ENCODE measurements at places on chromosomes 1 and 21. TPM values are rescaled to one million over a fixed set of nuclear protein-coding genes. Genes with fewer than 3 reads are reported as not detected.

OR2T33 gene
- not detected for total RNA-seq

AGT gene
- not detected for total RNA-seq

SELE gene
- not detected for total RNA-seq

VSIG8 gene
- not detected for total RNA-seq

NTMT2 gene
- not detected for total RNA-seq

GCSAML gene
- 3.5 TPM for total RNA-seq

PLA2G4A gene
- total RNA-seq: 0.48 TPM

GNAT2 gene
- 0.91 TPM for total RNA-seq

OR2T27 gene
- total RNA-seq: not detected

NUDT4B gene
- 0.56 TPM for total RNA-seq

GPN2 gene
- total RNA-seq: 65.0 TPM

PROK1 gene
- total RNA-seq: not detected

ZNF669 gene
- total RNA-seq: 10.2 TPM

DNAJC16 gene
- 12.2 TPM for total RNA-seq

S100A9 gene
- total RNA-seq: not detected

PTPN22 gene
- total RNA-seq: 68.4 TPM

ARHGEF11 gene
- total RNA-seq: 3.3 TPM

CAPZA1 gene
- total RNA-seq: 243 TPM

OR2M3 gene
- total RNA-seq: not detected

C1orf210 gene
- not detected for total RNA-seq

TACSTD2 gene
- total RNA-seq: 0.08 TPM

AADACL4 gene
- not detected for total RNA-seq

CD1C gene
- 0.29 TPM for total RNA-seq

REN gene
- not detected for total RNA-seq

LAMC2 gene
- total RNA-seq: not detected

FCGR3B gene
- total RNA-seq: not detected

POU3F1 gene
- 0.10 TPM for total RNA-seq

CPT2 gene
- total RNA-seq: 21.6 TPM

CFAP107 gene
- total RNA-seq: not detected

C21orf58 gene
- total RNA-seq: 16.5 TPM

BCL2L15 gene
- 2.2 TPM for total RNA-seq

CD1E gene
- not detected for total RNA-seq

PCAT6 gene
- 0.80 TPM for total RNA-seq

ATP5IF1 gene
- 197 TPM for total RNA-seq

C1orf94 gene
- not detected for total RNA-seq

STMN1 gene
- total RNA-seq: 501 TPM

OR2L8 gene
- total RNA-seq: not detected

PATJ gene
- 8.9 TPM for total RNA-seq

KCNH1 gene
- not detected for total RNA-seq

OR2T29 gene
- not detected for total RNA-seq

TAS1R3 gene
- total RNA-seq: 0.20 TPM

ANKRD35 gene
- 0.64 TPM for total RNA-seq

EIF2D gene
- 112 TPM for total RNA-seq

GJC2 gene
- 1.1 TPM for total RNA-seq

CD1B gene
- not detected for total RNA-seq

SERINC2 gene
- total RNA-seq: not detected

C8A gene
- total RNA-seq: not detected

PPOX gene
- total RNA-seq: 20.8 TPM

DNASE2B gene
- total RNA-seq: not detected

SRSF10 gene
- total RNA-seq: 229 TPM

GRIK1 gene
- not detected for total RNA-seq

STIL gene
- total RNA-seq: 28.2 TPM

SPRR5 gene
- total RNA-seq: not detected

SYNC gene
- not detected for total RNA-seq

KIRREL1 gene
- 0.10 TPM for total RNA-seq

PLPPR4 gene
- total RNA-seq: not detected

HES3 gene
- total RNA-seq: not detected

TCHH gene
- total RNA-seq: 0.12 TPM
